ENCODE measurements at places on chromosomes 11 and 22.

GRCh38 chr22:39725351-39726035, 154.9 kb downstream of the CACNA1I start:
- no peak for DNase-seq

DNA sequence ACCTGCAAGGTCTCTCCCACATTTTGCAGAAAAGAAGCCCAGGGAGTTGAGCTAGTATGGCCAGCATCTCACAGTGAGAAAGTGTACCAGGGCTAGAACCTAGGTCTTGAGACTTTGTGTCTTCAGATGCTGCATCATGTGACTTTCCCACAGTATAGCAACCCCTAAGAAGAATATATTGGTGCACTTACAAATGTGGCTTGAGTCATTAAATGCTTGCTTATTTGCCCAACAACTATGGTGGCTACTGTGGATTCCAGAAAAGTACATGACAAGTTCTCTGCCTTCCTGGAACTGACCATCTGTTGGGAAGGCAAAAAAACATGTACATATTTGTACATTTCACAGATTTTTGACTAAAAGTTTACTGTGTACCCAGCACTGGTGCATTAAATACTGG, 55.0 kb downstream of the POLD3 start:
- no peak for DNase-seq

DNA sequence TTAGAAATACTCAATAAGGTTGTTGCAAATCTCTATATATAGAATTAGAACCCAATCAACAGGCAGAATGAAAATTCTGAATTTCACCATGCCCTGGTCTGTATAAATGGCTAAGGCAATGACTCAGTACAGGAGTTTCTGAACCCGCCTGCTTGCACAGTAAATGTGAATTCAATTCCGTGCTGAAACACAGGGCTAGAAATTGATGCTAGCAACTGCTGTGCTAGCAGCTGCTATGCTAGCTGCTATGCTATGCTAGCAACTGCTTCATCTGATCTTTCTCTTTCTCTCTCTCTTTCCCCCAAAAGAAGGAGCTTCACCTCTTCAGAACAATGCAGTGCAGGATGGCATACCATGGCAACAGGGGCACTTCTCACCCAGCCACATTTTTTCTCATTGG, 9.7 kb upstream of the OR52J3 start:
- DNase-seq = no peak

DNA sequence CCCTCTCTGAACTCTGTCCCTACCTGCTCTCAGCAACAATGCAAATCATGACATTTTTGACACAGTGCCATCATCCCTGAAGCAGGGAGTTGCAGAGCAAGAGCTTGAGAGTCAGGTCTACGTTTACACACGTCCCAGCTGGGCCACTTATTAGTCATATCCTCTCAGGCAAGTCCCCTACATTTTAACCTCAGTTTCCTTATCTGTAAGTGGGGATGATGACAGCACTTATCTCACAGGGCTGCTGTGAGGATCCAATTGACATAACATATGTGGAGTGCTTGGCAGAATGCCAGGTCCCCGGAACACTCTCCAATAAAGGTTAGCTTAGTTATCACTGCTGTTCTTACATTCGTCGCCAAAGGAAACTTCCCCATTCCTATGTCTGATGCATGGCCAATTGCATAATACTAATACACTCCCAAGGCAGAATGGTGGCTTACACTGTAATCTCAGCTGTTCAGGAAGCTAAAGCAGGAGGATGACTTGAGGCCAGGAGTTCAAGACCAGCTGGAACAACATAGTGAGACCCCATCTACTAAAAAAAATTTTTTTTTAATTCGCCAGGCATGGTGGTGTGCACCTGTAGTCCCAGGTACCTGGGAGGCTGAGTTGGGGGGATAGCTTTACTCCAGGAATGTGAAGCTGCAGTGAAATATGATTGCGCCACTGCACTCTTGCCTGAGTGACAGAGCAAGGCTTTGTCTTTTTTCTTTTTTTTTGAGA, 16.6 kb downstream of the ASCC2 start:
- DNase-seq = peak; percentile 21

GRCh38 chr22:22487869-22488597, 20.5 kb downstream of the ZNF280B start:
- DNase-seq = no peak

- DNase-seq = no peak
Observed at GRCh38 chr11:131854391-131854790, 484.0 kb downstream of the NTM start.

DNA sequence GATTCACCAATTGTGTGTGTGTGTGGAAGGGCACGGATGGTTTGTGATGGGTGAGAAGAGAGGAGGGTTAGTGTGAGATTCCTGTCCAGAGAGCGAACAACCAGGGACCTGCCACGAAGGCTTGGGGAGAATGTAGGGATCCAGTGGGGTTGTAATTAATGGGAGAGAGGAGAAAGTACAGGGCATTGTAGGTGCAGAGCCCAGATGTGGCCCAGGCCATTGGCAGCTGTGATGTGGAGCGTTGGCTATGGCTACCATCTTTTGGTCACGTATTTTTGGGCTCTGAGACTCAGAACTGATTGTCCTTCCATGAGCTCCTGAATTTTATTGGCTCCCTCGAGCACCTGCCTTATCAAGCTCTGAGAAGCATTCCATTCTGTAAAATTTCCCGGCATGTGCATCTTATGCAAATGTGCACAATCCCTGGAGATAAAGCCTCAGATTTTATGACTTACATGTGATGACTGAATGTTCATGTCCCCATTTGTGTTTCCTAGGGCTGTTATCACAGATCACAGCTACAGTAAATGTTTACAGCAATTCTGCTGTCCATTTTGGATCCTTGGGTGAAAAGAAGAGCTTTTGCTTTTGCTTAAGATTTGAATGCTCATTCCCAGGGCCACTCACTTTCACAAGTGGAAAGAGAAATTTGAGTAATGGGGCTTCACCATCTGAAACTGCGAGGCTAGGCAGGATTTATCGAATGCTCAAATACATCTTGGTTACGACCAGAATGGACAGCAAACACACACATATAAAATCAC, 33.1 kb downstream of the SLC5A1 start:
- no peak for DNase-seq

DNA sequence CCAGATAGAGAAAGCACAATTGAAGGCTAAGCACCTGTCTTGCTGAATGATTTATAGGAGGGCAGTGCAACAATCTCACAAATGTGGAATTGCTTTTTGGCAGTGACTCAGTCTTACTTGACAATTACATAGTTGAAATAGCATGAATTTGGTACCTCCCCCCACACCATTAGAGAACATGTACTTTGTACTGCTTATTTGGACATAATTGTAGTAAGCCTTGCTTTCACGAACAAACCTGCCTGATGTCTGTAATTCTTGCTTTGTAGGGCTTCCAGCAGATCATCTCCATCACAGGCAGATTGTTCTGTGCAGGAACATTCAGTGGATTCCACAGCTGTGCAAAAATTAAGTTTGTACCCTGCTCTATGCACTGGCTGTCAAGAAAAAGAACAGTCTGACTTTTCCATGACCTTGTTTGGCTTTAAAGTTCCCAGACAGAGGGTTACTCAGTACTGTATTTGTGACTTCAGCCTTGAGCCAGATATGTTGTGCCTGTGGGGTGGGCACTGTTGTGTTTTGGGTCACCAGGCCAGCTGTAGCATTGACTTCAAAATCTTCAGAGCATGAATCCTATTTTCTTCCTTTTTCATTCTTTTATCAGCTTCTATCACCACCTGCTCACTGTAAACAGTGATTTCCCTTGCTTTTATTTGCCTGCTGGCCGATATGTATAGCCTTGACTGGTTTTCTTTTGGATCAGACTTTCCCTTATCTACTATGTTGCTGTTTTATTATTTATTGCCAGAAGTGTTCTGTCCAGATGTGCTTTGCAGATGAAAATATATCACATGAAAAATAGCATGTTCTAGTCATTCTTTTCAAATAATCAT, 941.0 kb upstream of the CHORDC1 start:
- DNase-seq = no peak

DNA sequence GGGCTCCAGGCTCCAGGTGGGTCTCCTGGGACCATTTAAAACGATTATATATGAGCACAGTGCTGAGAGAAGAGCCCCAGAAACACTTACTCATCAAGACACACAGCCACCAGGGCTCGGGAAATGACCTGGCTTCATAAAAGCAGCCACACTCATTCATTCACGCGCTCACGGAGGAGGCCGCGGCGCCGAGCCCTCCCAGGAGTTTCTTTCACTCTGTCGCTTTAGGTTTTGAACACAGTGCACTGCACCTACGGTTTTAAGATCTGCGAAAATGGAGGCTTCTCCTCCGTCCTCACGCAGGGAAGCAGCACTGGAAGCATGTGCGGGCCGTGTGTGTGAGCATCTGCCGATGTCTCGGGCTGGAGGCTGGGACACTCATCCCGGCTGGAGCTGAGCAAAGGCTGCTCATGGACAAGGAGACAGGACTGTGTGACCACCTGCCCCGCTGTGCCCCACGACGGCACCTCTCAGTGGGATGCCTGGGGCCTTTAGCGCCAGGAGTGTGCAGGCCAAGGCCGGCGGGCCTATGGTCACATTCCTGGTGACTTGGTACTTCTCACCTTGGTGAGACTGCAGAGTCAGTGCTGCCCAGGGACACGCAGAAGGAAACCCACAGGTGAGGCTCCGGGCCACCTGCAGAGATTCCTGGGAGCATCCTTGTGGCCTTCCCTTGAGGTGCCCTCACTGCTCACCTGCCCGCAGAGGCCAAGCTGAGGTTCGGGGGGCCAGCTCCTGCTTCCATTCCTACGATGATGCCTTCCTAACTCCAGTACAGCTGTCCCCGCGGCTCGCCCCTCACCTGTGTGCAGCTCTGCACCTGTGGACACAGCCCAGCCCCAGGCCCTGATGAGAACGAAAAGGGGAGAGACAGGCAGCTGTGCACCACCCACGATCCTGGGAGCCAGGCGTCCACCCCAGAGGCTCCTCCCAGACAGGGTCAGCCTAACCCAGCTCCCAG, 872.0 kb downstream of the BRD1 start:
- DNase-seq = no peak

GRCh38 chr11:11985954-11986949, 22.2 kb downstream of the DKK3 start:
- no peak for DNase-seq

DNA sequence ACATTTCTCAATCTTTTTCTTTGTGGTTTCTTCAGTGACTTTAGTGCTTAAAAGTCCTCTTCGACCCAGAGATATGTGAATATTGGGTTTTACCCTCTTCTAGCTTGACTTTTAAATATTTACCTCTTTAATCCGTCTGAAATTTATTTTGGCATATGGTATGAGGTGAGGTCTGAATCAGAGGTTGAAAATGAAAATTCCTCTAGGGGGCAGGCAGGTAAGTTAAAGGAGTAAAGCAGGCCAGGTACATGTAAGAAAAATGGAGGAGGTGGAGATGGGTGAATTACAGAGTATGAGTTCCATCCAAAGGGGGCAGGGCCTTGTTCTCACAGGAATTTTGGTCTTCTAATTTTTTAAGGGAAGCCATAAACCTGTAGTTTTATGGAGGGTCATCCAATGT, 263.8 kb upstream of the NARS2 start:
- no peak for DNase-seq

GRCh38 chr11:21105196-21105917, 436.0 kb downstream of the NELL1 start:
- DNase-seq = no peak

DNA sequence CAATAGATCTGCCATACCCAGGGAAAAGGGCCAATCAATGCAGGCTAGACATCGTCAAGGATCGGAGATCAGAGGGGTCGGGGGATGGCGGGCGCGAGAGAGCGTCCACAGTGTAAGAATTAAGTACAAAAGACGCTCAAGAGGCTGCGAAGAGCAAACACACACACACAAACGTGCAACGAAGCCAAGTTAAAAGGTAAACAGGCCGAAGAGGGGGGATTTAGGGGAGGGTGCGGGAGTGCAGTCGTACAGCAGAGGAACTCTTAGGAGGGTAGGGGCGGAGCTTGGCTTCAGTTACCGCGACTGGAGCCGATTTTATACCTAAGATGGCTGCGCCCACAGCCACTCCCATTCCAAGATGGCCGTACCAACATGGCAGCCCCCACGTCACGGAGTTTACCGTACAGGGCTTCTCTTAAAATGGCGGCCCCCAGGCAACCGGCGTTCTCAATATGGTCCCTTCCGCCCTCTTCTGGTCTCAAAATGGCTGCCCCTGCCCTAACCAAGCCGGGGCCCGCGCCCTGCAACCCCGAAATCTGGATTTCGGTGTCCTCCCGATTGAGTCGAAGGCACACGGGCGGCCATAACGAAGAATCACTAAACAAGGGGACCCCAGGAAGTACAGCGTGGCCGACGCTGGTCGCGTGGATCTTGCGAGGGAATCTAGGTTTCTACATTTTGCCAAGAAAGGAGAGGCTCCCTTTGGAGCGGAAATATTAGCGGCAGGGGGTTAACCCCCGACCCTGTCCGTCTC, 1.9 kb downstream of the GNG3 start:
- DNase-seq = peak; percentile 89

GRCh38 chr11:11220786-11221185, 132.3 kb downstream of the CSNK2A3 start:
- no peak for DNase-seq

DNA sequence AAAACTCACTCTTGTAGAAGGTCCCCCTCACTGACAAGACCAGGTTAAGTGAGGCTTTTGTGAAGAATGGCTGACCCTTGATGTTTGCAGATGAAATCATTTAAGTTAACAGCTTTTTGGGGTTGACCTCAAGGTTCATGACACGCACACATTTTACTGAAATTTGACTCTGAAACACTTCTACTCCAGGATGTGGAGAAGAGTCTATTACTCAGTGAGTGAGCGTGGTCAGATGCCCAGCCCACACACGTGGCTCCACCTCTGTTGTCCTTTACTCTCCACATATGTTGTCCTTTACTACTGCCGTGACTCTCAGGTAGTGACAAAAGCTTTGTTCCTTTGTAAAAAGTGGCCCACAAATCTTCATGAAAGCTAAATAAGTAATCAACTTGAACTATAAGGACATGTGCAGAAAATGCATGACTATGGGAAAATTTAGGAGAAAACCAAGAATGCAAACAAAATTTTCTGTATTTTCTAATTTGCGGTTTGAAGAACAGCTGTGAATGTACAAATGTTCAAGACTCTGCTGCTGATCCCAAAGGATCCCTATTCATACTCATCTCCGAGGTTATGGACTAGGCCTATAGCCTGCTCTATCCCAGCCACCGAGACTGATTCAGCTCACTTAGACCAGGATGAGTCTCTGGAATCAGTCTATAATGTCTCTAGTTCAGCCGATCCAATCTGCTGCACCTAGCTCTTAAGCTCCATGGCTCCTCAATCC, 22.4 kb downstream of the XRRA1 start:
- peak; percentile 31 for DNase-seq

GRCh38 chr11:126310200-126310991, 6.5 kb downstream of the DCPS start:
- peak; percentile 48 for DNase-seq

GRCh38 chr11:62139526-62140303, 15.9 kb downstream of the INCENP start:
- no peak for DNase-seq

All from activated T-cell treated with anti-CD3 and anti-CD28 coated beads for 48 hours (primary cell).